ENCODE measurements at places on chromosomes 6 and 20. TPM values are rescaled to one million over a fixed set of nuclear protein-coding genes. Genes with fewer than 3 reads are reported as not detected.

The SLC26A8 gene
- total RNA-seq = not detected

The ATP5F1E gene
- 163 TPM for total RNA-seq

The VPS16 gene
- total RNA-seq = 35.4 TPM

The OLIG3 gene
- not detected for total RNA-seq

The HACE1 gene
- 16.0 TPM for total RNA-seq

The SEMG1 gene
- total RNA-seq = not detected

The ZNF831 gene
- not detected for total RNA-seq

The IPCEF1 gene
- total RNA-seq = not detected

The TTK gene
- 33.2 TPM for total RNA-seq

The LST1 gene
- total RNA-seq = not detected
